ENCODE measurements at places on chromosomes 1 and 21.
A peak's percentile ranks its signal among the peaks of the same experiment; 100 is the strongest.

DNA sequence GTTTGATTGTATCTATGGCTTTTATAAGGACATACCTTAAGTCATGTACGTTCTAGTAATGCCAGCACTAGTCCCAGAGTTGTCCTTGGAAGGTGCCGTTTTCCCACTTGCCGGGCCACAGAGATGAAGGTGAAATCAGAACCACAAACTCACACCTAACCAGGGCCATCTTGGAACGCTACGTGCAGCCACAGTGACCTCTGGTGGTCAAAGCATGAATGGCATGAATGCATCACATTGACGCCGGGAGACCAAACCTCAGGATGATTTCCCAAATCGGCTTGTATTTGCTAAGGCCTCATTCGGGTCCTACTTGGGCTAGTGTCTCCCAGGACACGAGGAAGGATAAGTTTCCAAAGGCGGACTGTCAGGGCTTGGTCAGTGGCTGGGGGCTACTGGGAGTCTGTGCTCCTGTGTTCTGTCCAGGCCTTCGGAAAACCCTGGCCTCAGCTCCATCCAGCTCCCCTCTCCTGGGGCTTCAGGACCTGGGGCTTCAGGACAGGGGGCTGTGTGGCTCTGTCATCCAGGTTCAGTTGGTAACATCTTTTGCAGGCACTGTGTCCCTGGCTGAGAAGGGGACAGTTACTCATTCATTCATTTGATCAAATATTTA is 260.5 kb downstream of the PRDM2 start:
- DNase-seq = peak; percentile 43

DNA sequence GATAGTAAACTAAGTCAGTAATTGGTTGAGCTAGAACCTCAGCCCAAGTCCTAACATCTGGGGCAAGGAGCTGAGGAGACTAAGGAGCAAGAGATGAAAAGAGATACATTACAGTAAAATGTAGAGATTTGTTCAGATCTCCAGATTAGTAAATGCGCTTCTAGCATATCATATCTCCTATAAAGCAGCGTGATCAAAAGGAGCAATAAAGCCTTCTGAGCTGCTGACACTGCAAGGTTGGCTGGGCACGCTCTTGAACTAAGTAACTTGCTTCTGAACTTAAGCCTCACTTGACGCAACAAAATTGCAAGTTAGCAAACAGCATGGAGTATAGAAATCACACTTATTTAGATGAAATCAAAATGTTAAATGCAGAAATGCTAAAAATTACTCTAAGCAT is 80.9 kb downstream of the LRRC53 start:
- no peak for DNase-seq

GRCh38 chr1:82819234-82819633 is 1018.5 kb downstream of the ADGRL2 start:
- peak; percentile 8 for DNase-seq

GRCh38 chr1:30888391-30888790 is 20.2 kb downstream of the SDC3 start:
- DNase-seq = no peak
